Activated CD8-positive, alpha-beta T cell treated with anti-CD3 and anti-CD28 coated beads, Interleukin-2, amount 10 ng/mL, durations not matched to agents 7 days and 5 days (primary cell): ENCODE measurements at places on chromosomes 6 and 20. TPM values are rescaled to one million over a fixed set of nuclear protein-coding genes. Genes with fewer than 3 reads are reported as not detected.

The BIRC7 gene
- total RNA-seq: 0.37 TPM

The CCR6 gene
- 4.4 TPM for total RNA-seq

The PRR18 gene
- total RNA-seq: not detected

The WFDC10B gene
- total RNA-seq: not detected

DNA sequence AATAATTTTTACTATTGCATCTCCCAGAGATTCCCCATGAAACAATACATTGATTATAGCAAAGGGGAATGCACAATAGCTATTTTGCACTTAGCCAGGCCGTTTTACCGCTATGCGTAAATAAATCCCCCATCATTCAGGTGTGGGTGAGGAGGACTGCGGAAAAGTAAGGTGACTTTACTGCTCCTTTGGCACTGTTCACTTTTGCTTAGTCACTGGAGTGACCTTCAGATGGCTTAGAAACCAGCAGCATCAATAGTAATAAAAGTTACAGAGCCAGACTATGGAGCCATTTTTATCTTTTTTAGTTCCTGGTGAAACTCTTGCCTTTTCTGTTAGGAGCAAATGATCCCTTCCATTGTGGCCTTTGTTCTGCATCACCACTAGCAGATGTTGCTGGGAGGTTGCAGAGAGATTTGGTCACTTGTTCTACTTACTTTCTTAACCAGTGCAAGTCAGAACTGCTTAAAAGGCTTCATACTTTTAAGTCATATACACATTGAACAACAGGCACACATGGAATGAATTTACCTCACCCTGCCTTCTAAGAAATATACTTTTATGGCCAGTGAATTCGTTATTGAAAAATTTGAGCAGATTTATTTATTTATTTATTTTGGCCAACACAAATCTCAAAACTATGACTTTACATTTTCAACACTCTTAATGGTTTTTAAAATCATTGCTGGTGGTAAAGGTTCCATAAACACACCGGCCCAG, 12.1 kb upstream of the BTBD3 start:
- no peak overlapping the region for H3K4me3 ChIP-seq
- no peaks in the 10 kb centered on the region for H3K27me3 ChIP-seq
- no peaks in the 10 kb centered on the region for H3K36me3 ChIP-seq
- DNase-seq: no peak
- no peaks in the 10 kb centered on the region for H3K4me1 ChIP-seq

DNA sequence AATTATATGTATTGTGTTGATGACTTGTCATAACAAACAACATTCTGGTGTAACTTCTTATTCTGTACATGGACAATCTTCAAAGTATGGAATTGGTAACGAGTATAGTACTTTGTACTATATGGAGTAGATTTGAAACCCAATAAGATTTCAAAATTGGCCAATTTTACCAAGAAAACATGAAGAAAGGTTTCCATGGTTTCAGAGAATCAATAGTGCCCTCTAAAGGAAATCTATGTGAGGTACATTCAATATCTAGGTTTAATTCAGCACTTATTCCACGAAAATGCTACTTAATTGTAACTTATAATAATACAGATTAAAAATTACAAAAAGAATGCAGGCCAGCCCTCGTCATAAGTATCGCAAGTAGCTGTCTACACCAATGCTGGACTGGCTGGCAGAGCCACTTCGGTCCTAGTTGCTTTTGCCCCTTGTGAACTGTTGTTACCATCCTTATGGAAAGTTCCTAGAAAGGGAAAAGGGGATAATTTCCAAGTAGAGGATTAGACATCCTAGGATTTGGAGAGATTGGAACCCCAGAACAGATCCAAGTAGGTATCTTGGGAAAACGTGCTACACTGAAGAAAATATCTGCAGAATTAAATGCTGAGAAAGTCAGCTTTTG, 70.9 kb downstream of the LCA5 start:
- no peak overlapping the region for H3K27ac ChIP-seq
- no peaks in the 10 kb centered on the region for H3K4me1 ChIP-seq
- peaks cover 2% of the 10 kb centered on the region for H3K27me3 ChIP-seq

GRCh38 chr6:38603496-38603895, 36.2 kb downstream of the BTBD9 start:
- DNase-seq: no peak
- H3K27ac ChIP-seq: no peak overlapping the region
- H3K4me1 ChIP-seq: no peaks in the 10 kb centered on the region
- H3K36me3 ChIP-seq: no peaks in the 10 kb centered on the region
- H3K27me3 ChIP-seq: no peaks in the 10 kb centered on the region

DNA sequence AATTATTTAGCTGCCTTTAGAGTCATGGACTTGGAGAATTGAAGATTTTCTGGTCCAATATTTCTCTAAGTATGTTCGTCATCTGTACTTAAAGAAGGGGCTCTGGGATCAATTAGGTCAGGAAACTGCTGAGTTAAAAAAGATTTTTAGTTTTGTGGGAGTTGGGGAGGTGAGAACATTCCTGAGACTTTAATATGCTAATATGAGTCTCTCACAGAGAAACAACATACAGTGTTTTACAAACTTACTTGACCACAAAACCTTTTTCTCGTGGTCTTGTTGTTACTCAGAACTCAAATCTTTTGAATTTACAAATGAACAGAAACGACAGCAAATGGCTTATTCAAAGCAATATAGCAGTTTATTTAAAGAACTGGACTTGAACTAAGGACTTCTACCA, 67.9 kb downstream of the LIN28B start:
- no peaks in the 10 kb centered on the region for H3K36me3 ChIP-seq
- no peak for DNase-seq
